Brain microvascular endothelial cell (primary cell): ENCODE measurements at places on chromosomes 13 and 19.
A peak's percentile ranks its signal among the peaks of the same experiment; 100 is the strongest.

DNA sequence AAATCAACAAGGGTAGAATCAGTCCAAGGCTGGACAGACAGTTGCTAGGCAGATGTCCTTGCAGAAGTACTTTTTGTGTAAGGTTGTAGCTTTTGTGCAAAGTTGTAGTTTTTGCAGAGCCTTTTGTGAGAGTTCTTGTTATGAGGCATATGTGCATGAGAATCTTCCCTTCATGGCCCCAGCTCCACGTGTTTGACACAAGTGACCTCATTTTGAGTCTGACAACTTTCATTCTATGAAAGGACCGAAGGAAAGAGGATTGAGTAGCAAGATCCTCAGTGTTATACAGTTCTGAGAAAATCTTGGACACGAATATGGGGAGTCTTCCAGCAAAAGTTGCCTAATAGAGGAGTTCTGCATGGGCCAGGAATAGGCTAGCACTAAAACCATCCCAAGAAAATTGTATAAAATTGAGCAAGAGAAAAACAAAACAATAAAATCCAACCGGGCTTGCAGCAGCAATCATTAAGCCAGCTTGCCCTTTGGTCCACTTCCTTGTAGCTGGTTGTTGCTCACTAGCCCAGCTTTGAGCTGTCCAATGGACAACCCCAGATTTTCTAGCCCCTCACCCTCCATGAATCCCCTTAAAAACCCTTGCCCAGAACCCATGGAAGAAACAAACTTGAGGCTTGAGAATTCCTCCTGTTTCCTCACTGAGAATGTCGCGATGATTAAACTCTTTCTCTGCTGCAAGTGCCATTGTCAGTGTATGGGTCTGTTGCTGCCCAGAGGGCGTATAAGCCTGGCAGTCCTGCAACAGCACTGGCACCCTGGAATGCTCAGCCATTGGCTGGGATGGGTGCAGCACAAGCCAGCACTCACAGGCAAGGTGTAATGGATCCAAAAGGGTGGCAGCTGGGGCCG, 6.5 kb downstream of the EPSTI1 start:
- DNase-seq: no peak

DNA sequence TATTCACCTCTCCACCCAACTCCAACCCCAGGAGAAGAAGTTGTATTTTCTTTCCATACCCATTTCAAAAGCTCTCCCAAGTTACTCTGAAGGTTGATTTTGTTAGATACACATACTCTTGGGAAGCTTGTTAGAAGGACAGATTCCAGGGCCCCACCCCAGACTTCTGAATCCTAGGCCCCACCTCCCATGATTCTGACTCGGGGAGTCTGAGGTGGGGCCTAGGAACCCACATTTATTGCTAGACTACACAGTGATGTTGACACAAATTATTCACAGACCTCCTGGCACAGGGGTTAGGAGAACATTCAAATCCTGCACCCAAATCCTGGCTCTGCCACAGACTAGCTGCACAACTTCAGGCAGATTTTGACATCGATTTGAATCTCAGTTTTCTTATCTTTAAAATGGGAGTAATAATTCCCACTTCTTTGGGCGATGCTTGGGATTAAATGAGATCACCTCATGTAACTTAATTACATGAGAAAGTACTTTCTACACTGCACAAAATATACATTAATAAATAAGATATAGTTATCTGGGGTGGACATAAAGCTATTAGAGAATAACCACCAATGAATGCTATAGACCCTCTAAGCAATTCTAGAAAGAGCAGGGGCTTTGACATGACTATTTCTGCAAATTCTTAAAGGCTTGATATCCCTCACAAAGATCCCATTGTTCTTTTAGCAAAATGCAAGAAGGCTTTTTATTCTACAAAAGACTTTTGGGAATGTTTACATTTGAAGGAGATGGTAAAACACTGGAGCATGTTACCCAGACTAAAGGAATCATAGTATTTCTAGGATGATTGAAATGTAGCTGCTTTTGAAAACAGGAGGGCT, 18.0 kb downstream of the MBNL2 start:
- DNase-seq: no peak

GRCh38 chr13:46580362-46580839, 27.4 kb downstream of the LRCH1 start:
- DNase-seq: no peak

DNA sequence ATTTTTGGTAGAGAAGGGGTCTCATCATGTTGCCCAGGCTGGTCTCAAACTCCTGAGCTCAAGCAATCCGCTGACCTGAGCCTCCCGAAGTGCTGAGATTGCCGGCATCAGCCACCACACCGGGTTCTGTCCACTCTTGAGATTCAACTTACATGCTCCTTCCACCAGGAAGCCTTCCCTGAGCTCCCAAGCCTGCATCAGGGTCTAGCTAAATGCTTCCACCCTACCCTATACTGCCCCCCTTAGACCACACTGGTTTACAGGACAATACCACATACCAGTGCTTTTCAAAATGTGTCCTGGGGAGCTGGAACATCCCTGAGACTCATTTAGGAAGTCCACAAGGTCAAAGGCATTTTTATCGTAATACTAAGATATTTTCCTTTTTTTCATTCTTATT, 15.1 kb upstream of the CACNG8 start:
- no peak for DNase-seq

DNA sequence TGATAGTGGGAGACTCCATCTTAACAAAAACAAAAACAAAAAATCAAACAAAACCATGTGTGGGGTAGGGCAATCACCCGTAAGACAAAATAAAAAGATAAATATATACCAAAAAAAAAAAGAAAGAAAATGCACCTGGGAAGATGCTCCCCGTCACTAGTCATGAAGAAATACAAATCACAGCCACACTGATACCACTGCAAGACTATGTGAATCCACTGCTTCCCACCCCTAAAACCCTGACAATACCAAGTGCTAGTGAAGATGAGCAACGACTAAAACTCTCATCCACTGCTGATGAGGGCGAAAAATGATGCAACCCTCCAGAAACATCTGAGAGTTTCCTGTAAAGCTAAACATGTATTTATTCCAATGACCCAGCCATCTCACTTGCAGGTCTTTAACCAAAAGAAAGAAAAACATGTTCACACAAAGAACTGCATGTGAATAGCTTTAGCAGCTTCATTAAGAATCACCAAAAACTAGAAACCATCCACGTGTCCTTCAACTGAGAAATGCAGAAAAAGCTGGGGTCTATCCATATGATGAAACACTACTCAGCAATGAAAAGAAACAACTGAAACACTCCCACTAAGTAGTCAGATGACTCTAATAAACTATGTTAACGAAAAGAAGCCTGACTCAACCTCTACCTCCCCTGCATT, 31.7 kb downstream of the BRD4 start:
- peak; percentile 65 for DNase-seq

GRCh38 chr13:46668931-46669525, 116.1 kb downstream of the LRCH1 start:
- no peak for DNase-seq

- DNase-seq: no peak
These were observed 263 bp downstream of the RHPN2 start for GRCh38 chr19:33064458-33064791.

GRCh38 chr13:73107481-73107880, 48.7 kb downstream of the KLF5 start:
- no peak for DNase-seq

- DNase-seq: no peak
These were observed 23.5 kb downstream of the CARM1 start for GRCh38 chr19:10894911-10895213.

DNA sequence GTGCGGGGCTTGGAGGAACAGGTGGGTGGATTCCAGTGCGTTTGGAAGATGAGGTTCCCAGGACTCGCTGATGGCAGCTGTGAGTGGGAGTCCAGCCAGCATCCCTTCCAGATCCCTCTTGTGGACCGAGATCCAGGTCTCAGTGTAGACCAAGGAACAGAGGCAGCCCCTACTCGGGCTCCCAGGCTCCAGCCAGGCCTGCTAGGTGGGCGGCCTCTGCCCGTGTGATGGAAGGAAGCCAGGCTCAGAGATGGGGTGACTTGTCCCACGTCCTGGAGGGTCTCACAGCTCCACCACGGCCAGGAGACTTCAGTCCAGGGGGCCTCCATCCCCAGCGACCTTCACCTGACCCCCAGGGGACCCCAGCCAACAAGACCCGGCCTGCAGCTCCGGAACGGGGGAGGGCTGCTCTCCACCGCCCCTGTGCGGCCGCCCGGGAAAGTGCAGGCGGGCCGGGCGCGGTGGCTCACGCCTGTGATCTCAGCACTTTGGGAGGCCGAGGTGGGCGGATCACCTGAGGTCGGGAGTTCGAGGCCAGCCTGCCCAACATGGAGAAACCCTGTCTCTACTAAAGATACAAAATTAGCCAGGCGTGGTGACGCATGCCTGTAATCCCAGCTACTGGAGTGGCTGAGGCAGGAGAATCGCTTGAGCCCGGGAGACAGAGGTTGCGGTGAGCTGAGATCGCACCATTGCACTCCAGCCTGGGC, 729 bp upstream of the MADCAM1 start:
- DNase-seq: peak; percentile 11

DNA sequence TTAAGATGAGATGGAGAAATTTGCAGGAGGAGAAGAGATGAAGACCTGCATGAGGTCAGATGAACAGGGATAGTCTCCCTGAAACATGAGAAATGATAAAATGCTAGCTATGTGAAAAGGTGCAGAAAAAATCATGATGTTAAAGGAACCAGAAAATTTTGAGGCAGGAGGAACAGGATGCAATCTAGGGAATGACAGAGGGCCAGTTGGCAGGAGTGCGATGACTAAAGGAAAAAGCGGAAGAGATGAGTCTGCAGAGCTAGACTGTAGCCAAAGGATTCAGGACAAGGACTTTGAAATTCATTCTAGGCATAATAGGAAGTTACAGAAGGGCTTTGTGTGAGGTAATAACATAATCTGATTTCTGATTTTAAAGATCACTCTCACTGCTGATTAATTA, 77.9 kb downstream of the TRPC4 start:
- peak; percentile 24 for DNase-seq

DNA sequence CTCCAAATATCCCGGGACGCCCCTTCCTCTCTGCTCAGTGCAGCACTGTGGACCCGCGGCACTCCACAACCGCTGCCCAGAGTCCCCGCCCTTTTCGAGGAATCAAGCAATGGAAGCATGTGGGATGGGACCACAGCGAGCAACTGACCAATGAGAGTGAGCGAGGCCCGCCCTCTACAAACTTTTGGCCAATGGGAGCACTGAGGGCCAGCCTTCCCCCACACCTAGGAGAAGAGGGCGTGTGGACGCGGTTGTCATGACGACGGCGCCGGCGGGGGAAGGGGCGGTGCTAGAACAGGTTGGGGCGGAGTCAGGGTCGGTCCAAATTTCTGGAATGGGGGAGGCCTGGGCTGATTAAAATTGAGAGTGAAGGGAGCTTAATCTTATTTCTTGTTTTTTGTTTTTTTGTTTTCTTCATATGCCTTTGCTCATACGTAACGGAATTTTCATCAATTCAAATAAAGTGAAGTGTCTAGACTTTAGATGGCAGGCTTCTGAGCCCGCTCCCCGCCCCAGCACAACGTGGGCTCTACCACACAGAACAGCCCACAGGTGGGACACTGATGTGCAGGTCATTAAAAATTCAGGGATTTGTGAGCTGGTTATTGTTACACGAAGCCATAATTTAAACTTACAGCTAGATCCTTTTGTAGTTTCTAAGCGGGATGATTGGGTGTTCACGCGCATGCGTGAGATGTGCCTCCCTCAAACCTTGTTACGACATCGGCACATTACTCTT, at the start of gene DNAAF3:
DNAAF3 (minus strand) TSS at position 84 of the 739 bp plus-strand sequence. CDS start 200 bp downstream, outside the sequence.
- peak; percentile 98 for DNase-seq

- DNase-seq: peak; percentile 54
These were observed 1.2 kb downstream of the MKNK2 start for GRCh38 chr19:2049741-2050348.

DNA sequence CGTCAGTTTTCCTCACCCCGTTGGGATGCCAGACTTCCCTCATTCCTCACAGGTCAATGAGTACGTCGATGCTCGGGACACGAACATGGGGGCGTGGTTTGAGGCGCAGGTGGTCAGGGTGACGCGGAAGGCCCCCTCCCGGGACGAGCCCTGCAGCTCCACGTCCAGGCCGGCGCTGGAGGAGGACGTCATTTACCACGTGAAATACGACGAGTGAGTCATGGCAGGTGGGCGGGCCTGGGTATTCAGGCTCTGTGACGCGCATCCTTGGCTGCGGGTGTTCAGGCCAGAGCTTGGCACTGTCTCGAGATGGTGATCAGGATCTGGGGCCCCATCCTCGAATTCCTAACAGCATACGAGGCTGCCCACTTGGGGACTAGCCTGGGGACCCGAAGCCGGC, 21.4 kb downstream of the UHRF1 start:
- DNase-seq: no peak

DNA sequence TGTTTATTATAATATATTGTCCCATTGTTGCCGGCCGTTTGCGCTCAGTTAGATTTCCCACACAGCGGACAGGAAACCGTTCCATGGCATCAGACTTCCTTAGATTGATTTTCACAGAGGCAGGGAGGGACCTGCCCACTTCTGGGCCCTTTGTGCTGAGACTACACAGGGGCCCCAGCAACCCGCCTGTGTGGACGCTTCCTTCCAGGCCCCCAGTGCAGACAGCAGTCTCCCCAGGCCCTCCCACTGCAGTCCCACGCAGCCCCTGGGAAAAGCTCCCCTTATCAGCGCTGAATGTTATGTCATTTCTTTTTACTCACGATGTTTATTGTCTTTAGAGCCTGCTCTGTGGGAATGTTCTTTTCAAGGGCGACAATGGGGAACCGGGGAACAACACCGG, 351.7 kb upstream of the ARGLU1 start:
- DNase-seq: peak; percentile 89

DNA sequence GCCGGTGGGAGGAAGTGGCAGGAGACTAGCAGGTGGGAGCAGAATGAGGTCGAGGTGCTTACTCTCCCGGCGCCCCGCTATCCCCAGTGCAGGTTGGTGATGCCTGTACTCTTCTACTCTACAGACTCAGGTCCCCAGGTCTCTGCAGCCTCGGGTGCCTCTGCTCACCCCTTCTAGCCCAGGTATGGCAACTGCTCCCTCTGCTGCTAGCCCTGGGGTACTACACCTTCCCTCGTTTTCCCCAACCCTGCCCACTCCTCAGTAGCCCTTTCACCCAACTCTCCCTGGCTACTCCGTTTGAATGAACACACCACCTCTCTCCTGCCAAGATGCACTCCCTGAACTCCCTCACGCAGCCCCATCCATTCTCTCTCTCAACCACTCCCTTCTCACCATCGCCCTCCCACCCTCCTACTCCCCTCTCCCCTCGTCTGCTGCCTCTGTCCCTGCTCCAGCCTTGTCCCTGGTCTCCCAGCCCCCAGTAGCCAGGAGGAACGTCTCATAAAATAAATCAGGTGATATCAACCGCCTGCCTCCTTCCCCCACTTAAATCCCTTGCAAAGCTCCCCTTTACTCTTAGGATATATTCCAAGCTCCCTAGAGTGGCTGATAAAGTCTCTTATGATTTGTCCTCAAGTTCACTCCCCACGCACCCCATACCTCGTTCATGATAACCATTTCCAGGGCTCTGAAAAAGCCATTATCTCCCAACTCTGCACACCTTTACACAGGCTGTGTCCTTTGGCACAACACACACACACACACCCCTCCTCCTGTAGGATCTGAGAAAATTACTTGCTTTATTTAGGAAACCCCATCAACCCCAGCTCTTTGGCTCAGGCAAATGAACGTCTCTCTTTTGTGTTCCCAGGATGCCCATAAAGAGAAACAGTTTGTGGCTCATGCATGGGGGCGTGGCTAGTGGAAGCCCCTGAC, 8.2 kb upstream of the MEIS3 start:
- peak; percentile 40 for DNase-seq
